Mesenteric fat pad (tissue), 1 donor: ENCODE measurements at places on chromosomes 11 and 22.

DNA sequence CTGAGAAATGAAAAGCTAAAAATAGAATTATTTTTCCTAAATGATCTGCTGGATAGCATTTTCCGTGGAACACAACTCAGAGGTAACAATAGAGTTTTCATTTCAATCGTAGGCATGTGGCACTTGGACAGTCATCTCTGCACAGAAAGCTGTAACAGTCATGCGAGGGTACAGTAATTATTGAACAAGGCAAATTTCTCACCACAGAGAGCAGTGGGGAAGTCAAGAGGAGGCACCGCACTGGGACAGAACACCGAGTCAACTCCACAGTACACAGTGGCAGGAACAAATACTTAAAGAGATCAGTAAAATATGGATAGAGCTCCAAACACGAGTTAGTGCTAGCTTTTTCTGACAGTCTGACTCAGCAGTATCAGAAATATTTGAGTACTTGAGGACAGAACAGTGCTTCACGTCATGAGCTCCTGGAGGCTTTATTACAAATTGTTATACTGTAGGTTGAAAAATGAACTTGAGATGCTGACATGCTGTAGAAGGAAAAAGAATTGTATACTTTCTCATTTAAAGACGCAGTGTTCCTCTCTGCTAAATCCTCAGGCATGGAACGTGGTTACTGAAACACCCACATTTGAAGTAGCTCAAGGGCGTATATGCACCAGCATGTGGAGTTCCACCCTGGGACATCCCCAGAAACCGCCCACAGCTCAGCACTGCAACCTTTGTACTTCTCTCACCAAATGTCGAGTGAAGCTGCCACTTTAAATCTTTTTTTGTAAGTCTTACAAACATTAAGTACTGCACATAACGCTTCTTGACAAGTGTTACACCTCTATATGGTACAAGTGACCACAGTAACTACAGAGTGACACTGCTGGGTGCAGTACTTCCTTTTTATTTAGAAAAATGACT, 27.4 kb upstream of the YPEL1 start:
- DNase-seq, result no peak

DNA sequence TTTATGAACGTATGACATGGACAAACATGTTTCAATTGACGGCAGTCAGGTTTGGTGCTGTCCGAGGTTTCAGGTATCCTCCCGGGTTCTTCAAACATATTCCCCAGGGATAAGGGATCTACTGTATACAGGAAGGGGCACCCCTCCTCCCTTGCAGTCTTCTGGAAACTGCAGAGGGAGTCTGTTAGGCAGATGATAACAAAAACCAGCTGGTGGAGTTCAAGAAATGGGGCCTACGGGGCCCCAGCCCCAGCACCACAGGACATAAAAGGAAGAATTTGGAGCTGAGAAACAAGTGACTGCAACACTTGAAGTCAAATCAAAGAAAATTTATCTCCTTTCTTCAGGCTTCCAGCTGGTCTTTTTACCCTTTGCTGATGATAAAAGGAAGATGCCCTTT, 32.1 kb downstream of the SNU13 start:
- peak; percentile 24 for DNase-seq

DNA sequence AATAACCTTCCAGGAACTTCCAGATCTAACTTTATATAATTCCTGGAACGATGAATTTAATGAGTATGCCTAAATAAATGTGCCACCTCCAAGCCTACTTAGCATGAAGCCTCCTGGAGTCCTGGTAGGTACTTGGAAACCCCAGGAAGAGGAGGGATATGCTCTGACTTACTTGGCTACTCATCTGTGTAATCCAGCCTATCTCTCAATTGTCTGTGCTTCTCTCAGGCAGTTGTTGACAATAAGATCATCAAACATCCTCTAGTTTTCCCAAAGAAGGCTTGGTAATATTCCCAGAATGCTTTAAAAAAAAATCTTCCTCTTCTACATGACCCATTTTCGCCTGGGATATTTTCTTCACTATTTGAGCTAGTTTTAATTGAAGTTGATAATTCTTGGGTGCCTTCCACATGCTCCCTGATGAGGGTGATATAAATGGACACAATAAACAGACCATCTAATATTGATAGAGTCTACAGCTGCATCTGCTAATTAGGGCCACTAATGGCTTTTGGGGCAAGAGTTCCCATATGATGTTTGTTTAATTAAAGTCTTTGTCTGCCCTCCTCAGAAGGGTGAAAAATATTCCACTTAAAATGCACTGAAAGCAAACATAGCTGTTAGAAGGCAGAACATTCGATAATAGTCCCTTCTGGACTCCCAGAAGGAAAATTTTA, 75.5 kb upstream of the RAB38 start:
- no peak for DNase-seq

GRCh38 chr11:14288189-14288935, 70.6 kb downstream of the RRAS2 start:
- DNase-seq, result no peak

GRCh38 chr22:42608823-42609361, 5.8 kb downstream of the POLDIP3 start:
- DNase-seq, result no peak

GRCh38 chr11:78019808-78020207, 3.3 kb downstream of the KCTD14 start:
- no peak for DNase-seq

- no peak for DNase-seq
These were observed 278.2 kb upstream of the RAG2 start for GRCh38 chr11:36876266-36876665.

DNA sequence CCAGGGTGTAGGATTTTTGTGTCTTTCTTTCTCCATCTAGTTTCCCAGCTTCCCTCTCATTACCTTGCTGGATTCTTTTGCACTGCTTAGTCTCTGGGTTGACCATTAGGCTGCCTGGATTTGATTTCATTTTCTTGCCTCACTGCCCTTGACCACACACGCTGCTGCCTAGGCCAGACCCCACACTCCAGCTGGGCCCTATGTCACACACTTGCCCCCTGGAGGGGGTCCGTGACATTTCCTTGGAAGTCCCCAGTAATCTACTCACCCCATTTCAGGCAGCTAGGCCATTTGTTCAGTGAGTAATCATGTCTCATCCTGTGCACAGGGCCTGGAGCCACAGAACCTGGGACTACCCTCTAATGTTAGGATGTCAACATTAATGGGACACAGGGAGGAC, 81.9 kb upstream of the SPON1 start:
- no peak for DNase-seq

DNA sequence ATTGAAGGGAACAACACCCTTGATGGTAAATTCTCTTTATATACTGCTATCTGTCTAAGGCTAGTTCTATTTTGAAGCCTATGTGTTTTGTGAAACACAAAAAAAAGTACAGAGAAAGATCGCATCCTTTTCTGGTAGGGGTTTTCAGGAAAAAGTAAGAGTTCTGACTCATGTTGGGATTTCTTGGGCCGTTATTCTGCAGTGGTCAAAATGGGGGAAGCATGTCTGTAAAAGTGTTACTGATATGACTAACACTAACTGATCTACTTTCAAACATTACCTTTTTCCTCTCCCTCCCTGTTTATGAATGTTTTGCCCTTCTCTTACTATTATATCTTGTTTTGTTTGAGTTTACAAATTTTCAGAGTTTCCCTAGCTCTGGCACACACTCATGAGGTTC, 53.9 kb downstream of the CTNND1 start:
- no peak for DNase-seq

DNA sequence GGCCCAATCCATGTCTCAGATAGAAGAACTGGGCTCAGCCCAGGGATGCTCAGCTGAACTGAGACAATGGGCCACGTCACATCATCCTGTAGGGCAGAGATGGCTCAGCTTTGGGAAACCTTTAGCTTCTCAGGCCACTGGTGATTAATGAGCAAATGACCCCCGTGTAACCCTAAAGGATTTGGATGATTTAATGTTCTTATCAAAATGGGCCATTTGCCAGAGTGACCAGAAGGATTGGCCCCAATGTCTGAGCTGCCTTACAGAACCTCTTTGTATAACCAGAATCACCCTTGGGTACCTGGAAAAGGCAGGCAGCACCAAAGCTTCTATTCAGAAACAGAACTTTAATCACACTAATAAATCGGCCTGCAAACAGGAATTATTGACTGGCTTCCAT, 73.7 kb downstream of the ABTB2 start:
- DNase-seq, result peak; percentile 26

DNA sequence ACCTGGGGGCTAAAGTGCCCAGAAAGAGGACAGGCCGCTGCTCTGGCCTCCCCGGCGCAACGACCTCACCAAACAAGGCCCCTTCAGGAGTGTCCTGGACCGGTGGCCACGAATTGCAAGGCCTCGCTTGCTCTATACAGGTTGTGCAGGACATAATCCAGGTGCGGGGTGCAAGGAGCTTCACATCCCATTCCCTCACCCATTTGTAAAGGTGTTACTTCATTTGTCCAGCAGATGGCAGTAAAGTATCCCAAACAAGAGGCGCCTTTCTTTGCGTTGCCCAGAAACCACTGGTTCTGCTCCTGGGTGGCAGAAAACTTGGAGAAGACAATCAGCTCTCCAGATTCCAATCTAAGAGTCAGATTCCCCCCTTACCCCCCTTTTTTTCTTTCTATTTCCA, 35.9 kb upstream of the PRDM11 start:
- DNase-seq, result no peak

DNA sequence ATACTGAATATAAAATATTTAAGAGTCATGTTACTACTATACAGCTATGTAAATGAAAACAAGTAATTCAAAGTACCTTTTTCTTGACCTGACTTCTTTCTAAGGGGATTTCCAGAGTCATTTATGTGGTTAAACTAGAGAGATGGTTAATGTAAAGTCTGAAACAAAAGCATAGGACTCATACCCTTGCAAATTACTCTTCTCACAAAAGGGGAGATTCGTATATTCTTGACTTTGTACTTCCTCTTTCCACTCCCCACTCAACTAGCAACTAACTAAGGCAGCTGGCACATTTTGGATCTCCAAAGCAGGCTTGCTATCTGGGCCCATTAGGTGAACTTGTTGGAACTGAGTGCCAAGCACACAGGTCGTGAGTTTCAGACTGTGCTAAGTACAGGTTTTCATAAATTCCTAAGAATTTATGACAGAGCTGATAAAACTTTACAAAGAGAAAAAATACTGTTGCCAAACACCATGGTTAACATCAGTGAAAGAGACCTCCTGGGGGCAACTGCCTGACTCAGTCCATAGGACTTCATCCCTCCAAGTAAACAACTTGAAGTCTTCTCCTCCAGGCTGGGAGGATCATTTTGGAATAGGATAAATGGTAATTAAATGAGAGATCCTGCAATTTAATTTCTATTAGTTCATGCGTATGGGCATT, 77.0 kb upstream of the DDI1 start:
- no peak for DNase-seq

GRCh38 chr11:123427405-123427804, 2.7 kb upstream of the GRAMD1B start:
- DNase-seq, result no peak

DNA sequence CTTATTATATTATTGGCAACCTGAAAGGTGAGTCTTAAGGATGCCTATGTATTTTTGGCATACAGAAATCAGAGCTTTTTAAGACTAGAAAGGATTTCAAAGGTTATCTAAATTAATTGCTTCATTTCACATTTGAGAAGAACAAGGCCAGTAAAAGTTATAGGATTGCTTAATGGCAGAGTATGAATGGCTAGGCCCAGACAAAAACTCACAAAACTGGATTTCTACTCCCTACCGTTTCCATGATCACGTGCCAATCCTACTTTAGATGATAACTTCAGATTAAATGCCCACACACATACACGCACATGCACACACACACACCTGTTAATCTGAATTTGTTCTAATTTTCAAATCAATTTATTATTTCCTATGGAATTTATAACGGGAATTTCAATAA, 1.8 kb upstream of the PDE3B start:
- no peak for DNase-seq

DNA sequence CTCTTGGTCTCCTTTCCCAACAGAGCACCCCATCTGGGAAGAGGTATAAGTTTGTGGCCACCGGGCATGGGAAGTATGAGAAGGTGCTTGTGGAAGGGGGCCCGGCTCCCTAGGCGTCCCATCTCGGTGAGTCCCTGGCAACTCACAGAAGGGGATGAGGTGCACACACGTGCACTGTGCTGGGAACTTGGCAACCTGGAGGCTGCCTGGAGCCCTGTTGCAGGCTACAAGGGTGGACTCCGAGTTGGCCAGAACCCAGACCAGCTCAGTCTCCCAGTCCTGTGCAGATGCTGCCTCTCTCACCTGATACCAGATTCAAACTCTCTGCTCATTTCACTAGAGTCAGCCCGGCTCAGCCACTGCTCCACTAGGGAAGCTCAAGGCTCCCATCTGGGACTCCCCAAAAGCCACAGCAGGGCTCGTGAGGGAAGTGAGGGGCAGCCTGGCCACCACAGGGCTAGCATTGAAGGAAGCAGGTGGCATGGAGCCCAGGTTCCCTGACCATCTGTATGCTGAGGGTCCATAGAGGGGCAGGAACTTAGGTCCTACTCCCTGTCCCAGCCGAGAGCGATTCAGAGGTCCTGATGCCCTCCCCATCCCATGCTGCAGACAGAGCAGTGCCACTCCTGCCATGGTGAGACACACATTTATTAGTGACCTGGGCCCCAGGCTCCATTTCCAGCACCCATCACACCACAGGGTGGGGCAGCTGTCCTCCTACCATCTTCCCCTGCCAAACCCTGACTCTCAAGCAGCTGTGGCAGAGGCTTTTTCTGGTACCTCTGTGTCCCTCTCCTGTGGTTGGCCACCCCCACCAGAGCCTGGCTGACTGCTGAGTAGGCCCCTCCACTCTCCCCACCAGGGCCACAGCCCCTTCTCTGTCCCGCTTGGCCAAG, 4.0 kb downstream of the PRR33 start:
- DNase-seq, result no peak

GRCh38 chr11:120715239-120715638, 203.7 kb downstream of the GRIK4 start:
- DNase-seq, result no peak

DNA sequence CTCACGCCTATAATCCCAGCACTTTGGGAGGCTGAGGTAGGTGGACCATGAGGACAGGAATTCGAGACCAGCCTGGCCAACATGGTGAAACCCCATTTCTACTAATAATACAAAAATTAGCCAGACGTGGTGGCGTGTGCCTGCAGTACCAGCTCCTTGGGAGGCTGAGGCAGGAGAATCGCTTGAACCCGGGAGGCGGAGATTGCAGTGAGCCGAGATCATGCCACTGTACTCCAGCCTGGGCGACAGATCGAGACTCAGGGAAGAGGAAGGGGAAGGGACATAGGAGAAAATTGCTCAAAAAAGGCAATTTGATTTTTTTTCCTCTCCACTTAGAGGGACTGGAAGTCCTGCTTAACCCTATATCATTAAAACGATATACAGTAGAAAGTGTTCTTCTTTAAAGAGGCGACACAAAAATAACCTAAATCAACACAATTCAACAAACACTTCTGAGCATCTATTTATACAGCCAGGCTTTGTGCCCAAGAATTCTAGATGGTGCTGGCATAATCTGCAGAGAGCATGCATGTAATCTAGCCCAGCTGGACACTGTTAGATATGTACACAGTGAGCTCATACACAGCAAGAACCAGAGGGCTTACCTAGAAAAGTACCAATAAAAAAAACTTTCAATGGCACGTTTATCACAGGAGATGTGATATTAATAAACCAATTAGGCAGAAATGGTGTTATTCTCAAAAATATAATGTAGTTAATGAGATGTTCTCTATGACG, 20.9 kb upstream of the DENND5A start:
- peak; percentile 55 for DNase-seq
